ENCODE measurements at places on chromosomes 2 and 18.

DNA sequence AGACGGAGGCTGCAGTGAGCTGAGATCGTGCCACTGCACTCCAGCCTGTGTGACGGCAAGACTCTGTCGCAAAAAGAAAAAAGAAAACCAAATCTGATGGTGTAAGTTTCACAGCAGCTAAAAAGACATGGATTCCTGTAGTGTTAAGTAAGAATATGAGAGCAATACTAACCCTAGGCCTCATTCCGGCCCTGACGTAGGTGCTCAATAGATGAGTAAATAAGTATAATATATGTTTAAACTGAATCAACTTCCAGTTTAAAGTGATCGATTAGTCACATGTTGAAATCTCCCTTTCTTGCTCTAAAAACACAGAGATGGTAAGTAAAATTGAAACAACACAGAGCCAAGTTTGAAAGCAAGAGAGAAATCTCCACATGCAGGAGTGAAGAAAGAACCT is 8.0 kb downstream of the ME2 start:
- DNase-seq: no peak

DNA sequence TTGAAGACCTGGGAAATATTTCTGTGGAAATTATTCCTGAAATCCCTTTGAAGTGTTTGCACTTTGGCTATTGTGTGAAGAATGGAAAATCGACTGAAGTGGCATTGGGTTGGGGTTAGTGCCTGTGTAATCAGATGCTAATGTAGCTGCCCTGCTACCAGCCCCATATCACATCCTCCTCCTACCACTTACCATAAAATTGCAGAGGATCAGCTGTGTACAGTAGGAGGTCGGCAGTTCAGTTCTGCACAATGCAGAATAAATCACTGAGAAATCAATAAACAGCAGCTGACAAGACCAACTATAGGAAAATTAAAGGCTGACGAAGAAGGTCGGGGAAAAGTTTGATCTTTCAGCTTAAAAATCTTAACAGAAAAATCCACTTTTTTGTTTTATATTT is 440.9 kb downstream of the PTPRM start:
- no peak for DNase-seq

DNA sequence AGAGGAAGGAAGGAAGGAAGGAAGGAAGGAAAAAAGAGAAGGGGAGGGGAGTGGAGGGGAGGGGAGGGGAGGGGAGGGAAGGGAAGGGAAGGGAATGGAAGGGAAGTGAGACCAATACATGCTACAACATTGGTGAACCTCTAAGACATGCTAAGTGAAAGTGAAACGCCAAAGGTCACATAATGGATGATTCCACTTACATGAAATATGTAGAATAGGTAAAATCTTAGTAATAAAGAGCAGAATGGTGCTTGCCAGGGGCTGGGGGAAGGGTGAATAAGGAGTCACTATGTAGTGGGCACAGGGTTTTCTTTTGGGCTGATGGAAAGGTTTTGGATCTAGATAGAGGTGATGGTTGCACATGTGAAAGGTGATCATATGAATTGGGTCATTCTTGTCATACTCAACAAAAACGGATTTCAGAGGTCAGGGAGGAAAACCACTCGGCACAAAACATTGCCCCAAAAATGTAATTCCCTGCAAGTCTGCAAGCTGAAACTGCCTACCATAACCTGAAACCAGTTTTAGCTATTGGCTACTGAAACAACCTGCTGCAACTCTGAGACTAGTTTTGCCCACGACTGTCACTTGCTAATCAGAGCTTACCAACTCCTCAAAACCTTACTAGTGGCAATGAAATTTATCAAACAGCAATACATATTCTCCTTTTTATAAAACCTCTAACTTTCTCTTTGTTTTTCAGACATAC is 59.2 kb downstream of the CCDC141 start:
- no peak for DNase-seq

GRCh38 chr18:63879709-63880108 is 7.8 kb upstream of the SERPINB2 start:
- no peak for DNase-seq
